Bone marrow (tissue), 2 donors: ENCODE measurements at places on chromosomes 5 and 9.

DNA sequence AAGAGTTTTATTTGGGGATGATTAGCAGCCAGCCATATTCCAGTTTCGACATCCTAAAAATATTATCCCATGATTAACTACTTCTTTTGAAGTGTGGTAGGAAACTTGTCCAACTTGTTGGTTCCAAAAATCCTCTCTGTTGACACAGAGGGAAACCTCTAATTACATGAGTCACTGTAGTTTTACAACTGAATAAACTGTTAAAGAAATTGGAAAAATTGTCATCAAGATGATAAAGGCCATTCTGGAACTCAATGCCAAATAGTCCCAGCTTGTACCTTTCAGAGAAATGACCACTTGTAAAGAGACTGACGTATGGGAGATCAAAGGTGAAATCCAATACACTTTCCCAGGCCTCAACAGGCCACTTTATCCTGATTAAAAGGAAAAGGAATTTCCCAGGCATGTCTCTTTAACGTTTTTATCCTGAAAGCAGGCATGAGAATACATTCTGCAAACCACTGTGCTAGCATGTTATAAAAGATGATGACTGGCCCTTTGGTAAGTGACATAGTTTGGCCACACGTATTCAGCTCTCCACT lies 261.6 kb downstream of the GLIS3 start:
- no peak for DNase-seq

DNA sequence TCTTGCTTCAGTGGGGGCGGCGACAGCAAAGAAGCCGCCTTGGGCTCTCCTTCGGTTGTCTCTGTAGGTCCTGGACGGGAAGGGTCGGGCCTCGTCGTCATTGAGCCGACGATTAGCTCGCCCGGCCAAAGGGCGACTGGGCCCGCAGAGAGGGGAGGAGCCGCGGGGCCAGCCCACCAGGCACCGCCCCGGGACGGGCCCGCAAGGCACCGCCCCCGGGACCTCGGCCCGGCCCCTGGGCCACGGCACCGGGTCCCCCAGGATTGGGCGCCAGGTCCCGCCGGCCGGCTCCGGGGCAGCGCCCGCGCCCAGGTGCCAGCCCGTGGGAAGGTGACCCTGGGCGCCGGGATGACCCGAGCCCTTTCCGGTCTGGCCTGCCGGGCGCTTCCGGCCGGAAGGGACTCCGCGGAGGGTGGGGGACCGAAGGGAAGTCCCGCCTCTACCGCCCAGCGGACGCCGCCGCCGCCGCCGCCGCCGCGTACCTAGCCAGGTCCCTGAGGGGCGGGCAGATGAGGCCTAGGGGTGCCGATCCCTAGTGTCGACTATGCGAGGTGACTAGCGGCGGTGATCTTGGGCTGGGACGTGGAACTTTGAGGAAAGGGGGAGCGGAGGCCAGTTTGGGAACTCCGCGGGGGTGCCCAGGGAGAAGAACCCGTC lies at the start of the genes GBA2 and RGP1:
GBA2 (minus strand) TSS at position 371 of the 657 bp plus-strand sequence. CDS start 524 bp downstream, outside the sequence.
RGP1 (plus strand) TSS at position 430 of the 657 bp plus-strand sequence. CDS start 469 bp downstream, outside the sequence.
- DNase-seq, result no peak

DNA sequence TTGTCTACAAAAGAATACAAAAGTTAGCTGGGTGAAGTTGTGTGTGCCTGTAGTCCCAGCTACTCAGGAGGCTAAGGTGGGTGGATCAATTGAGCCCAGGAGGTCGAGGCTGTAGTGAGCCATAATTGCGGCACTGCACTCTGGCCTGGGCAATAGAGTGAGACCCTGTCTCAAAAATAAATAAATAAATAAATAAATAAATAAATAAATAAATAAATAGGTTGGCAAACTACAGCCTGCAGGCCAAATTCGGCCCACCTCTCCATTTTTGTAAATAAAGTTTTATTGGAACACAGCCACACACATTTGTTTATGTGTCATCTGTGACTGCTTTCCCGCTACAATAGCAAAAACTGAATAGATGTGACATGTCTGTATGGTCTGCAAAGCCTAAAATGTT lies 9.5 kb downstream of the PTGS1 start:
- DNase-seq, result no peak

- no peak for DNase-seq
Observed at GRCh38 chr9:137410891-137411249, 12.1 kb downstream of the EXD3 start.

- DNase-seq, result no peak
Observed at GRCh38 chr5:38465702-38466423, 90.6 kb downstream of the LIFR start.

- DNase-seq, result no peak
Observed at GRCh38 chr5:100119903-100120302, 415.3 kb upstream of the FAM174A start.

GRCh38 chr5:123454259-123454911 lies 31.2 kb upstream of the CEP120 start:
- no peak for DNase-seq

- DNase-seq, result no peak
Observed at GRCh38 chr5:103800741-103801495, 238.3 kb upstream of the NUDT12 start.

DNA sequence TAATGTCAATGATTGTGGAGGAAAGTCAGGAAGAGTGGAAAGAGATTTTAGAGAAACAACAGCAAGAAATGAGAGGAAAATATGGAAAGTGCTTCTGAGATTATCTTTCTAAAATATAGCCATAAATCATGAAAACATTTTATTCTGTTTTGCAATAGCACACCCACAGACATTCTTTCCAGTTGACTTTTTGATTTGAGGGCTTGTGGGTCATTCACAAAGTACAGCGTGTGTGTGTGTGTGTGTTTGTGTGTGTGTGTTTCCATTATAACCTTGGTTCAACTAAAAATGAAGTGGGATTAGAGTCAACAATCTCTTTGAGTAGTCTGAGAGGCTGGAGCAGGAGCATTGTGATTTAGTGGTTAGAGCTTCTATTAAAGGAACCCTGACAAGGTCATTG lies 116.6 kb upstream of the GAS1 start:
- no peak for DNase-seq

DNA sequence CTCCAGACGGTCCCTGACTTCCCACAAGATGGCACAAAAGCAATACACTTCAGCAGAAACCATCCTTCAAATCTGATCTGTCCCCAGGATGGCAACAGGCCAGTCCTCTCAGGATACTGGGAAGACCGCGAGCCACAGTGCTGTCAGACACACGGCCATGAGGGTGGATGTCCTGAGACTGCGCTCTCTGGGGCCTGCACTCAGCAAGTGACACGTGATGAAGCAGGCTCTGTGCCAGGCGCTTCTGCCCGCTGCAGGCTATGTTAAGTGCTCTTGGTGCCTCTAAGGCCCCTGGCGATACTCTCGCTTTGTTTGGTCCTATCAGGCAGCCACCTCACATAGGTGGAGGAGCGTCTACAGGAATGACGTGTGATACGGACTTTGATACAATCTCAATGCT lies 7.1 kb downstream of the BRD9 start:
- DNase-seq, result no peak

DNA sequence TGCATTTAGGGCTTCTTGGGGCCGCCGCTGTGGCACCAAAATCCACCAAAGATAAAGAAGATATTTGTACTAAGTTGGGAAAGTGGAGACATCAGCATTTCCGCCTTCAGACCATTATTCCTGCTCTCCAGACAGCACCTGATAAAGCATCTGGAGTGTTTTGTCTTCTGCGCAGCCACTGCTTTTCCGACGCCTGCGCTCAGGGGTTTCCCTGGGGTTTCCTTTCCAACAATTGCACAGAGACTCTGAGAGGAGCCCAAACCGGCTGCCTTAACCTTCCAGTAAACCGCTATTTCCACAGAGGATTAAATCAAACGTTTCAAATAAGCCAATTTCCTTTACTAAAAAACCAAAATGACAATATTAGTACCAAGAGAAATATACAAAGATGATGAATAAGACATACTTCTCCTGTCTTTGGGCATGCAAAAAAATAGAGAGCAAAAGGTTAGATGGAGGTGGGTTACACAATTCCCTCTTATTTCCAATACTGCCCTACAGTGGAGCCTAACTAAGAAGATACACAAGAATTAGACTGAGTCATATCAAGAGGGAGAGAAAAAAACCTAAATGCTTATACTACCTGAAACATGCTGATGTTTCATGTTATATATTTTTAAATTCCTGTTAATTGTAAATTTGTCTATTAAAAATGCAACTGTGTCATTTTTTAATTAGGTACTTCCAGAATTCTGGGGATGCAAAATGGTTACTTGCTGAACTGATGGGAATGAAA lies 98.4 kb downstream of the MAPKAP1 start:
- no peak for DNase-seq

DNA sequence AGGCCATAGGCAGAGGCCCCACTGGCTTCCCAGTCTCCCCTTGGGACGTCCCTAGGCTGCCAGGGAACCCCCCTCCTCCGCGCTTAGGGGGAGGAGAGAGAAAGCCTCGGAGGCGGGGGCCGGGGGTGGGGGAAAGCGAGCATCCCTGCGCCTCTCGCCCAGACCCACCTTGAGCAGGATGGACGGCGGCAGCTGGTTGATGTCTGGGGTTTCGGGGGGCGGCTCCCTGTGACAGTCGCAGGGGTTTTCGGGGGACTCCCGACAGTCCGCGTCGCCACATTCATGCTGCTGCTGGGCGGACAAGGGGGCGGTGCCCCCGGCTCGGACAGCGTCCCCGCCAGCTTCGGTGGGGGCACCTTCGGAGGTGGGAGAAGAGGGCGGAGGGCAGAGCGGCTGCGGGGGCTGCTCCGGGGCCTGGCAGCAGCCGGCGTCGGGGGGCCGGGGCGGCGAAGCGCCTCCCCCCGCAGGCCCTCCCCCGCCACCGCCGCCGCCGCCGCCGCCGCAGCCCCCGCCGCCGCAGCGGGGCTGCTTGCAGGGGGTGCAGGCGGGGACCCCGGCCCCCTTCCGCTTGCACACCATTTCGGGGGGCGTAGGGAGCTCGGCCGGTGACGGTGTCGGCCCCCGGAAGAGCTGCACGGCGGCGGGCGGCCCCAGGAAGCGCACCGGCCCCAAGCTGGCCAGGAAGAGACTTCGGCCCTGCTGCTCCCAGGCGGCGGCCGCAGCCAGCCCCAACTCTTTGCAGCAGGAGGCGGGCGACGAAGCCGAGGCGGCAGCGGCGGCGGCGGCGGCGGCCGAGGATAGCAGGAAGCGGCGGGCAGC lies 1.2 kb downstream of the FBXL17 start:
- no peak for DNase-seq

DNA sequence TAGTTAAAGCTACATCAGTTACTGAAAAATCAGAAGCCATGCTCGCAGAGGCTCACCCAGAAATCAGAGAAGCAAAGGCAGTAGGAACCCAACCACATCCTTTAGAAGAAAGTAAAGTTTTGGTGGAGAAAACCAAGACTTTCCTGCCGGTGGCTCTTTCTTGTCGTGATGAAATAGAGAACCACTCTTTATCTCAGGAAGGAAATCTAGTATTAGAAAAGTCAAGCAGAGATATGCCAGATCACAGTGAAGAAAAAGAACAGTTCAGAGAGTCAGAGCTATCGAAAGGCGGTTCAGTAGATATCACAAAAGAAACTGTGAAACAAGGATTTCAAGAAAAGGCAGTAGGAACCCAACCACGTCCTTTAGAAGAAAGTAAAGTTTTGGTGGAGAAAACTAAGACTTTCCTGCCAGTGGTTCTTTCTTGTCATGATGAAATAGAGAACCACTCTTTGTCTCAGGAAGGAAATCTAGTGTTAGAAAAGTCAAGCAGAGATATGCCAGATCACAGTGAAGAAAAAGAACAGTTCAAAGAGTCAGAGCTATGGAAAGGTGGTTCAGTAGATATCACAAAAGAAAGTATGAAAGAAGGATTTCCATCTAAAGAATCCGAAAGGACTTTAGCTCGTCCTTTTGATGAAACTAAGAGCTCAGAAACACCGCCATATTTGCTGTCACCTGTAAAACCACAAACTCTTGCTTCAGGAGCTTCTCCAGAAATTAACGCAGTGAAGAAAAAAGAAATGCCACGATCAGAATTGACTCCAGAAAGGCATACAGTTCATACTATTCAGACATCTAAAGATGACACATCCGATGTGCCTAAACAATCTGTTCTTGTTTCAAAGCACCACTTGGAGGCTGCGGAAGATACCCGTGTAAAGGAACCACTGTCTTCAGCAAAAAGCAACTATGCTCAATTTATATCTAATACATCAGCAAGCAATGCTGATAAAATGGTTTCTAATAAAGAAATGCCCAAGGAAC lies 47.2 kb downstream of the CMYA5 start:
- no peak for DNase-seq

DNA sequence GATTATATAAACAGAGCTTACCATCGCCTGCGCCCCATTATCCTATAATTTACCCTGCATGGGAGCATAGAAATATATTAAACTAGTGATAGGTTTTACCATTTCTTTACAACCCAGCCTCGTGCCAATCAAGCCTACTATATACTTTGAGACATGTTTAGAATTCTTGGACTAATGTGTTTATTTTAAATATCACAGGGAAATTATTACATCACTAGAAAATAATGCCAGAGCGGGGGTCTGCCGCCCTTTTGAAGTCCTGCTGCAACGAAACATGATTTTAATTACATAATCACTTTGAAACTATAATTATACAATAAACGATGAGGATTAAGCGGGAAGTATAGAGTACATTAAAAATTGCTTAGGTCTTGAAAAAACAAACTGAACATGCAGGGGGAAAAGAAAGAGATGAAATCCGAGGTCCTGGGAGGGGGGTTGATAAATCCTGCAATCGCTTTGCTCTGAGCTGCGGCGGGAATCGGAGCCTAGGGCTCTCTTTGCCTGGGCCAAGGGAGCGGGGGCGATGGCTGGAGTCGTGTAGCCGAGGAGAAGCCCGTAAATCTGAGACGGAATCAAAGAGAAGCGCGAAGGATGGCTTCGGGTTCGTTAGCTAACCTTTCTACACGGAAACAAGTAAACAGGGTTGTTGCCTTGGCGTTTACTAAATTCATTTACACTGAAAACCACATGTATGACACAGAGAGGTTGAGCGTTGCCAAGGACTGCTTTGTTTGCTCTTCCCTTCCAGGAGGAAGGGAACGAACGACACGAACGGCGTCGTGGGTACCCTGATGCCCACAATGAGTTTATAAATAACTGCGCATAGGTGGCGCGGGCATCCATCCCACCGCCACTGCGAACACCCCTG lies 127.6 kb downstream of the TMEM174 start:
- DNase-seq, result no peak

- DNase-seq, result no peak
Observed at GRCh38 chr5:78062645-78063044, 231.9 kb downstream of the AP3B1 start.

DNA sequence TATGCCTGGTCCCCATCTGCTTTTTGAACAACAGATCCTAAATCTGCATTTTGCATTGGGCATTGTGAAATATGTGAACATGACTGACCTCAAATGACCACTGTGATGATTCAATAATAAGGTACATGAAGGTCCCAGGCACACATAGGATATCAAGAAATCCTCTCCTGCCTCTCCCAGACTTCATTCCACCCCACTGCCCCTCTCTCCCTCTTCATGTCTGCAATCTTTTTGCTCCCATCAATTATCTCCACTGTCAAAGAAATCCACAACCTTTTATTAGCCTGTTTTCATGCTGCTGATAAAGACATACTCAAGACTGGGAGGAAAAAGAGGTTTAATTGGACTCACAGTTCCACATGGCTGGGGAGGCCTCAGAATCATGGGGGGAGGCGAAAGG lies 476.7 kb downstream of the CTNND2 start:
- DNase-seq, result no peak
